ENCODE measurements at places on chromosomes 12 and 14. TPM values are rescaled to one million over a fixed set of nuclear protein-coding genes. Genes with fewer than 3 reads are reported as not detected.

P2RX2 gene
- not detected for total RNA-seq

FGD6 gene
- total RNA-seq, result 4.9 TPM

IGF1 gene
- not detected for total RNA-seq

RIMBP2 gene
- total RNA-seq, result not detected

KRT3 gene
- total RNA-seq, result not detected

CCND2 gene
- 0.15 TPM for total RNA-seq

NRIP2 gene
- not detected for total RNA-seq

YARS2 gene
- total RNA-seq, result 41.3 TPM

ADCY6 gene
- total RNA-seq, result 23.9 TPM

OXA1L gene
- 80.0 TPM for total RNA-seq

SHMT2 gene
- total RNA-seq, result 404 TPM

PNP gene
- total RNA-seq, result 62.4 TPM

CPNE6 gene
- total RNA-seq, result not detected

KRT78 gene
- not detected for total RNA-seq

CCDC85C gene
- 7.3 TPM for total RNA-seq

GSC gene
- 2.6 TPM for total RNA-seq

UBR7 gene
- total RNA-seq, result 73.4 TPM

RIPK3 gene
- total RNA-seq, result not detected

KANSL2 gene
- 34.8 TPM for total RNA-seq

TRIM9 gene
- 6.0 TPM for total RNA-seq

LRRC10 gene
- total RNA-seq, result not detected

BRF1 gene
- 46.1 TPM for total RNA-seq

CDH24 gene
- total RNA-seq, result 7.8 TPM

DEPDC4 gene
- 0.66 TPM for total RNA-seq

LAG3 gene
- total RNA-seq, result 1.4 TPM

CD69 gene
- not detected for total RNA-seq

IFI27 gene
- not detected for total RNA-seq

SOX5 gene
- total RNA-seq, result 134 TPM

NANOG gene
- not detected for total RNA-seq

INF2 gene
- total RNA-seq, result 39.9 TPM

MFAP5 gene
- not detected for total RNA-seq

KRT7 gene
- total RNA-seq, result 37.9 TPM

CFAP54 gene
- 0.53 TPM for total RNA-seq

TSHR gene
- not detected for total RNA-seq

KRT79 gene
- total RNA-seq, result 0.34 TPM

AQP6 gene
- 0.26 TPM for total RNA-seq

CCDC92 gene
- 3.2 TPM for total RNA-seq

RNASE2 gene
- not detected for total RNA-seq

AKT1 gene
- 90.9 TPM for total RNA-seq

RFLNA gene
- not detected for total RNA-seq

SBNO1 gene
- total RNA-seq, result 25.7 TPM

TCL1B gene
- not detected for total RNA-seq

GPR84 gene
- total RNA-seq, result 0.16 TPM

PRMT5 gene
- 68.4 TPM for total RNA-seq

CD4 gene
- total RNA-seq, result 0.04 TPM

OR10A7 gene
- total RNA-seq, result not detected

GLRX5 gene
- total RNA-seq, result 28.8 TPM

CSAD gene
- 18.5 TPM for total RNA-seq

TBC1D30 gene
- 5.3 TPM for total RNA-seq

LHX5 gene
- not detected for total RNA-seq

FITM1 gene
- 0.37 TPM for total RNA-seq

CD163 gene
- total RNA-seq, result not detected

SIX6 gene
- not detected for total RNA-seq

FGF23 gene
- not detected for total RNA-seq

KLHL33 gene
- total RNA-seq, result 0.05 TPM

CLEC2D gene
- total RNA-seq, result 0.49 TPM

GDF3 gene
- not detected for total RNA-seq

HCAR3 gene
- not detected for total RNA-seq

RXYLT1 gene
- total RNA-seq, result 20.5 TPM
